ENCODE measurements at places on chromosomes 1 and 21.

- DNase-seq, result no peak
These were observed 4.2 kb downstream of the PLA2G2F start for GRCh38 chr1:20143318-20143717.

DNA sequence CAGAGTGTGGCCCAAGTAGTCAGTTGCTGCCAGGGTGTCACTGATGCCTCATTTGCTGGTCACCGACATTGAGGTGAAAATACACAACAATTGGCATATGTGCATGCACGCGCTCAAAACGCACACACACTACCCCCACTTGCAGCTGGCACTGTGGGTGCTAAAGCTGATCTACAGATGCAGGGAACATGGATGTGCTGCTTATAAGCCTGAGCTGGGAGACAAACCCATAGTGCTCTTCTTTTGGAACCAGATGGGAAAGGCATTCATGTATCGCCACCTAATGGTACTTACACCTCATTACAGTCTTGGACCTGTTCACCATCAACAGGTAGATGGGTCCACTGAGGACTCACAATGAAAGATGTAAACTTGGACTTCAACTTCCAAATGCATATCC is 70.3 kb upstream of the CAMK1G start:
- DNase-seq, result no peak

- no peak for DNase-seq
These were observed 1.2 kb upstream of the UBL4B start for GRCh38 chr1:110111081-110111480.

- DNase-seq, result no peak
These were observed 28.5 kb downstream of the NIBAN1 start for GRCh38 chr1:184945678-184946412.

- no peak for DNase-seq
These were observed 29.9 kb upstream of the DISP1 start for GRCh38 chr1:222784916-222785315.

- no peak for DNase-seq
These were observed 131.5 kb upstream of the ZNF648 start for GRCh38 chr1:182192966-182193365.

- no peak for DNase-seq
These were observed 23.9 kb downstream of the CD2 start for GRCh38 chr1:116777831-116778830.

Data from activated CD4-positive, CD25-positive, alpha-beta regulatory T cell treated with anti-CD3 and anti-CD28 coated beads, Interleukin-2, amount 50 U/mL, for 16 hours (primary cell).